Sigmoid colon (tissue), 7 donors: ENCODE measurements at places on chromosomes 2 and 18.

GRCh38 chr18:75376004-75376403, 51.5 kb downstream of the SMIM21 start:
- DNase-seq = no peak

GRCh38 chr2:167298017-167298416, 409.7 kb downstream of the XIRP2 start:
- DNase-seq = no peak

DNA sequence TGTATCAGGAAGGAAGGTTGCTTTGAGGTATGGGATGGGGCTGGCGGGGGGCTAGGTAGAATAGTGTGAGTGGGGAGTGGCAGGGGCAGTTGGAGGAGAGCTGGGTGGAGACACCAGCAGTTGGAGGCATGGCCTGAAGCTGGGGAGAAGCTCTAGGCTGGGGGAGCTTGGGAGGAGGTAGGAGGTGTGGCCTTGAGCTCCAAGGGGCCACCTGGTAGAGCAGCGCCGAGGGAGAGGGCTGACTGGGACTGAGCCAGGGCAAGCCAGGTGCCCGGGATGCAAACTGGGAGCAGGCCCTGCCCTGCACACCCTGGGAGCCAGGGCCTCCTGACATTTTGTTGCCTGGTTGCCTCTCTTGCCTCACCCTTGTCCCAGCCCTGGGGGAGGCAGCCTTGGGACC, 33.1 kb upstream of the PDIA6 start:
- DNase-seq = no peak

- DNase-seq = no peak
These were observed 250 bp downstream of the ACTR1B start for GRCh38 chr2:97663626-97663961.

DNA sequence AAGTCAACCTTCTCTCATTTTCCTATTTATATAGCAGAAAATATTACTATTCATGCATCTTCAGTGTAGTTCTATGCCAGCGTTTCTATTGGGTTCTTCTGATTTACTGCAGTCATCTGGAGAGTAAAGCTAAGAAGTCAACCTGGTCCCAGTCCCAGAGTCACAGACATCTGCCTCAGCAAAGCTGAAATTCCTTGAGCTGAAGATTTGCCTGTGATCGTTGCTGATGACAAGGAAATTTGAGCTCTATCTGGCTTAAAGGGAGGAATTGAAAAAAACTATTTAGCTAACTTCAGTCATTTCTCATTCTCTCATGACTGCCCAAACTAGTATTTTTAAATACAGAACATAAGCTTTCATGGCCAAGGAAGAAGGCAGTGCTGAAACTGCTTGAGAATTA, 45.7 kb downstream of the RND3 start:
- DNase-seq = no peak

DNA sequence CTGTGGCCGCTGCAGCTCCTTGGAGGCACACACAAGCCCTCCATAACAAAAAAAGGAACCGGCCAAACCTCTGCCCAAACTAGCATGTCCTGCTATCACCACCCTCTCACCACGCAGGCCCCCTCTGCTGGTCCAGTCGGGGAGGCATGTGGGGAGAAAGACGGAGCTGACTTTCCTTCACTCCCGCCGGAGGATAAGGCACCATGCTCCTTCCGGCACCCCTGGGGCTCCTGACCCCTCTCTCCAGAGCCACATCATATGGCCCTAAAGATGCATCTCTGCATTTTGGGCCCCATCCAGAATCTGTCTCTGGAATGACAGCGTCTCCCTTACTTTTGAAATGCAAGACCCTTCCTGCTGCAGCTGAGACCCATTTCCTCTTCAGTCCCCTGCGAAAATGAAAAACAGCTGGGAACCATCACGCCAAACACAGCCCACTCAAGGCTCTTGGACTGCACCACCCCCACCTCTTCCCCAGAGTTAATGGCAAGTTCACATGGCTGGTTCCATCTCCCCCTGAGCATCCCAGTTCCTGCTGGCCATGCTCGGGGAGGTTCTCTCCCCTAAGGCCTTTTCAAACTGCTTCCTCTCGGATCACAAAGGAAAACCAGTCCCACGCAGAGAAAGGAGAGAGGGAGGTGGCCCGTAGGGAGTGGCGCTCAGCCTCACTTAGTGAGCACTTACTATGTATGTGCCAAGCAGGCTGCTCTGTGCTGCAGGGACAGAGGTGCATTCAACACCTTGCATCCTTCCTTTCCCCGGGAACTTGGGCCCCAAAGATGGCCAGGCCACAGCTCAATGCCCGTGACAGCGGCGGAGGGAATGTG, 35.2 kb upstream of the MLPH start:
- DNase-seq = no peak

DNA sequence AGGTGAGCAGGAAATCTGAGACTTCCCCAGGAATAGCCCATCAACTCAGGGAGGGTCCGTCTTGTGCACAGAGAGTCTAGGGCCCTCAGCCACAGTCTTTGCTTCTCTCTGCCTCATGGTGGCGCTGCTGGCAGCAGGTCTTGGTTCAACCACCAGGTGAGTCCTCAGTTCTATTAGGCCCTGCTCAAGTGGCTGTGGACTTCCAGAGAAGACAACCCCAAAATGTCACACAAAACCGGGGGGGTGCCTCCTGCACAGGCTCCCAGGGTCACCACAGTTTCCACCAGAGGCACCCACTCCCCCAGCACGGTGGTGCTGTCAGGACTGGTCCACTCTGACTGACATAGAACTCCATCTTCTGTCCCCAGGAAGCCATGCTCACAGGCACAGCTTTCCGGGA, 2.4 kb upstream of the CHRNG start:
- DNase-seq = peak; percentile 52

DNA sequence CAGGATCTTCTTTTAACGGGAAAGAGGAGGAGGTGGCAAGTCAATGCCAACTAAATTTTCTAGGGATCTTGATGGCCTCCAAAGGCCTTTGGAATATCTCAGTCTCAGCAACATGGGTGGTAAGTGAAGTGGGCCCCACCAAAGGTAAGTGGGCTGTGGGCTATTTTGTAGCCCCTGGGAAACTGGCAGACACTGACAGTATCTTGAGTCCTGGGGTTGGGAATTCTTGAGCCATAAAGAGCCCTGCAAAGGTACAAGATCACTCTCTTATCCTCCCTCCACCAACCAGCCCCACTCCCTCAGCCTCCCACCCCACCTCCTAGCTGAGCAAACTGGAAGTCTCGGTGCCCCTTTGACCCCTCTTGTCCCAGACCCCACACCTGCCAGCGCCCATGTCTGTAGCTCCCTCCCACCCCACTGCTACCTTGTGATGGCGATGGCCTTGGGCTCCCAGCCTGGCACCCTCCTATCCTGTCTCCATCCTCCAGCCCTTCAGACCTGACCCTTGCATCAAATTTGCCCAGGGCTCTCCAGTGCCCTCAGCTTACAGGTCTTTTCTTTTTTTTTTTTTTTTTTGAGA, 8.5 kb downstream of the ATP6V1B1 start:
- peak; percentile 60 for DNase-seq

DNA sequence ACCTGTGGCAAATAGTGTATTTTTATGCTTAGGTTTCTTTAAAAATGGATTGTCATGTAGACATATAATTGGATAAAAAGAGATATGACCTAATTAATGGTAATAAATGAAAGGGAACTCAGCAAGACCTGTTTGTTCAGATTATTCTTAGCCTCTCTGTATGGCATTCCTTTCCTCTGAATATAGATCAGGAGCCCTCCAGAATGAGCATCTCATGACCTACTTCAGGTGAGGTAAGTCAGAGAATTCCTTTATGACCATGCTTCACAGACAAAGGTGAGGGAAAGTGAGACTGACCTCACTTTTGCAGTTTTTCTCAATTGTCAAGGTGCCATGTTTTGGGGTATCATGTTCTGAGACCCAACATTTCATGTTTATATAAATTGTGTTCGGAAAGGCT, 1744.3 kb upstream of the PIK3C3 start:
- DNase-seq = no peak

GRCh38 chr2:216201692-216202306, 92.7 kb downstream of the XRCC5 start:
- no peak for DNase-seq

GRCh38 chr2:127121353-127121752, 14.4 kb upstream of the BIN1 start:
- DNase-seq = no peak

- DNase-seq = no peak
These were observed 1348.0 kb upstream of the TMEFF2 start for GRCh38 chr2:193542762-193543161.

DNA sequence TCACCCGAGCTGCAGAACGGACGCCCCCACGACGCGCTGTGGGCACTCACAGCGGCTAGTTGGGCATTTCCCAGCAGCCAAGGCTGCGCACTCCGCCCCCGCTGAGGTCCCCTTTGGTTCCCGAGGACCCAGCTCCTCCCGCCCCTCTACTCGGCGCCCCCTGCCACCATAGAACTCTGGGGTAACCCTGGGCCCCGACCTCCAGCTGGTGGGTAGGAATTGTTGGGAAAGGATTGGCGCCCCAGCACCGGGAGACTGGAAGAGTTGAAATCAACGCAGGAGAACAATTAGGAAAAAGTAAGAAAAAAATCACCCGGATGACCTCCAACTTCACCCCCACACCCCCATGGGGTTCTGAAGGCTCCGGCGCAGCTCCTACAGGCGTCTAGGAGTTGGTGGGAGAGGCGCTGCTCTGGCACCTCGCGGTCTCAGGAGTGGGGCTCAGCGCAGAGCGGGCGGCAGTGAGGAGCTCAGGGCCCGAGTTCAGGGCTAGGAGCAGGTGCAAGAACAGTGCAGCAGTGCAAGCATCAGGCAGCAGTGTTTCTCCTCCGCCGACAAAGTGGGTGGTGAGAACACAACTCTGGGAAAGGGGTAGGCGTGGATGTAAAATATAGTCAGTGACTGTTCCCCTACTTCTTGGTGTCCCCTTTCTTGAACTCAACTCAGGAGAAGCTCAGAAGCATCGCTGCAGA, 14.0 kb downstream of the POU3F3 start:
- no peak for DNase-seq

DNA sequence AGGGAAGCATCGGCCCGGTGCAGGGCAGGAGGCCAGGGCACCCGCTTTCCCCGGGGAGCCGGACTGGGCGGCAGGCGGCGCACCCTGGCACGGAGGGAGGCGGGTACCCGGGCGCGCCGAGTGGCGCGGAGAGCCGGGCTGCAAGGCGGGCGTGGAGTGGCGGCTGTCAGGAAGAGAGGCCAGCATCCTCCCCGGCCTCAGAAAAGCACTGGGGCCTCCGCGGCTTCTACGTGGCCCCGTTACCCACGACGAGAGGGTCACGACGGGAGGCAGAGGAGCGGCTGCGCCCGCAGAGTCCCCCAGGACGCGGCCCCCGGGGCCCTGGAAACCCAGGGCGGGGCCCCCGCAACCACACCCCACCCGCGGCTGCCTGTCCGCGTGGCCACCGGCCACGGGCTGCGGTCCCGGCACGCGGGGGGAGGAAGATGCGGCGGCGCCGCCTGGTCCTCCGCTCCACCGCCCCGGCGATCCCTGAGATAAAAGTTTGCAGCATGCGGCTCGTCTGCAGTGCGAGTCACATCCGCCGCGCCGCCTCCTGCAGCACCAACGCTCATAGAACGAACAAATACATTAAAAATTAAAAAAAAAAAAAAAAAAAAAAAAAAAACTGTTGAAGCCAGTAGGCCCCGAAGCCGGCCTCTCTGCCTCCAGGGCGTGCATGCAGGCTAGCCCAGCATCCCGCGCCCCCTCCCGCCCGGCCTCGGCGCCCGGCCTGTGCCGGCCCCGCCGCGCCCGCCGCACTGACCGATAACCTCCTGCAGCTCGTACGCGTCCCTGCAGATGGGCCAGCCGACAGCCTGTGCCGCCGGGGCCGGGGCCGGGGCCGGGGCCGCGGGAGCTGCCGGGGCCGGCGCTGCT, 683 bp downstream of the STK39 start:
- DNase-seq = peak; percentile 76

DNA sequence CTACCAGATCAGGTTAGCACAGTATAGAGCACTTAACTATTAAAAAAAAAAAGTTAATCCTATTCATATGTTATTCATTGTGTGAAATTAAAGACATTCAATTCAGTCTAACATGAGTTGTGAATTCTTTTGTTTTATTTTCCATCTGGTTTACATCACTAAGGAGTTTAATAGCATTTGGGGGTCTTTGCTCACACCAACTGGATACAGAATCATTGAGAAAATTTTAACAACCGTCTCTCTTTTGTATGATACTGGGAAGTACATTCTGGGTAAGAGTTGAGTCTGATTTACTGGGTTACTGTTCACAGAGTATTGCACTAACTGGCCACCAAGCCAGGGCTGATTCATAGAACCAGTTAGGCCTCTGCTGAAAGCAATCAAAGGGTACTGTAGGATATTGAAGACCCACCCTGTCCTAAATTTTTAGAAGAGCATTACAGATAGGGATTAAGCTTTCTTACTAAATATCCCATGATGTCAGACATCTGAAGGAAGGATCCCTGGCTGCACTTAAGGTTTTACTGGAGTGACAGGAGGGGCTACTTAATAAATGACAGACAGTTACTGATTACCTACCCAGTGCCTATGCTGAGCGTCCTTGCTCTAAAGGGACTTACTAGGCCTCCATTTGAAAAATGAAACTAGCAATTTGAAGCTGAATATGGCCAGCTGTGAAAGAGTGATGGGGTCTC, 387.9 kb downstream of the SETBP1 start:
- no peak for DNase-seq

DNA sequence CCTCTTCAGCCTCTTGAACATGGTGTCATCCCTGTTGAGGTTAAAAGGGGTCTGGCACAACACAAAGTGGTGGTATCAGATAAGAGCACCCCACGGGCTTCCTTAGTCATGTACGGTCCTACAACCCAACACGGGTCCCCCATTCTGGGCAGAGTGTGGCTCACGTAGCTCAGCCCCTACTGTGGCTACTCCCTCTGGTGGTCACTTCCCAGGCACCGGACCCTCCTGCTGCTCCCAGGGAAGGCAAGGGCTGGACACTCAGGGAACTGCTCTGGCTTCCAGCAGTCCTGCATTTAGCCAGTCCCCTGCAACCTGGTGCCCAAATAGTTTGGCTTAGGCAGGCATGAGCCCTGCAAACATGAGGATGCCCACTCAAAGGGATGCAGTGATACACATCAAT, 58.6 kb downstream of the GALNT14 start:
- DNase-seq = no peak

DNA sequence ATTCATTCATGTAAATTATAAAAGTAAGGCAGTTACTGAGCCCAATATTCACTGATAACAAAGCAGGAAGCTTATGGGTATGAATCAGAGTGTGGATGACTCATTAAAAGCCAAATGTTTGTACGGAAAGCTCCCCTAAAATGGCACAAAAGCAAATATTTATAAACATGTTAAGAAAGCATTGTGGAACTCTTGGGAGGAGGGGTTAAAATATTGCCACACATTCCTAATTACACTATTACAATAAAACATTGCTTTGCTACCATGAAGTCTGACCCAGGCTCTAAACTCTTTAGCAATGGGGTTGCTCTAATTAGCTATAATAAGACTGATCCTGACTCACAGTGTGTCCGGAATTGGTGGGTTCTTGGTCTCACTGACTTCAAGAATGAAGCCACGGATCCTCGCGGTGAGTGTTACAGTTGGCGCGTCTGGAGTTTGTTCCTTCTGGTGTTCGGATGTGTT, 110.9 kb downstream of the NAB1 start:
- no peak for DNase-seq
